T-helper 17 cell (primary cell): ENCODE measurements at places on chromosomes 5 and 9.

- DNase-seq, result no peak
These were observed 18.8 kb downstream of the DBH start for GRCh38 chr9:133654736-133655657.

- no peak for DNase-seq
These were observed 436.1 kb upstream of the ADAMTS16 start for GRCh38 chr5:4703931-4704458.

DNA sequence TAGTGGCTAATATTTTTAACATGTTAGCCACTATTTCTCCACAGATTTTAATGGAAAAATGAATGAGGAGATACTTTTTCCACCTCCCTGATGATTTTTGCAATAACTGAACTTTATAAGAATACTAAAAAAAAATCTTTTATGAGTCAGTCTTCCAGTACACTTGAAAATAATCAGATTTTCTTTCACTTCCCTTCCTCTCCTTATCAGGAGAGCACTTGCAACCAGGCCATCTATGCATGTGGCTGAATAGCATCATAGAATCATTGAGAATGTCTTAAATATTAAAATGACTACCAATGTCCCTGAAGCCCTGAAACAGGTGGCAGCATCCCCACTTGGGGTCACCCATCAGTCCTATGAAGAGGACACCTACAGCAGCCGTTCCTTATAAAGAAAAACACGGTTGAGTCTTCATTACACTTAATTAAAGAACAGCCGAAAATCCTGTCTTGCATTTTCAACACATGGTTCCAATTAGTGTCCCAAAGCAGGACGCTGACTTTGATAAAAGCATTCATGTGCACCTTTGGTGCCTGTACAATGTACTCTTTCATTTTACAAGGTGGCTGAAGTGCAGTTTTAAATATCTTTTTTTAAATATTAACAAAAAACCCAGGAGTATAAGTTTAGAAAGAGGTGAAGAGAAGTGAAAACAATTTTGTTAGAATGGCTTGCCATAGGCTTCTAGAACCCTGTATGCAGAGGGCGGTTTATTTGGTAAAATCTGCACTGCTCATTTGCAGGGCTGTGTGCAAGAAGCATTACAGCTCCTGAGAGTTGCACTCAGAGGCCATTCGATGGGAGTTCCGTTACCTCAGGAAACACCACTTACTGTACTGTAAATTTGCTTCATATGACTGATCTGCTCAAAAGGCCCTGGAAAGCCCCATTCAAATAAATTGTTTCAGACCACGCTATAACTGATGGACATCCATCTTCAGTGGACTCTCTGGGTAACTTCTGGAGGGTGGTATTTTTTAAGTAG lies 106.9 kb upstream of the VCAN start:
- DNase-seq, result no peak

- no peak for DNase-seq
These were observed 182.4 kb downstream of the ACTL7B start for GRCh38 chr9:108673386-108673785.

DNA sequence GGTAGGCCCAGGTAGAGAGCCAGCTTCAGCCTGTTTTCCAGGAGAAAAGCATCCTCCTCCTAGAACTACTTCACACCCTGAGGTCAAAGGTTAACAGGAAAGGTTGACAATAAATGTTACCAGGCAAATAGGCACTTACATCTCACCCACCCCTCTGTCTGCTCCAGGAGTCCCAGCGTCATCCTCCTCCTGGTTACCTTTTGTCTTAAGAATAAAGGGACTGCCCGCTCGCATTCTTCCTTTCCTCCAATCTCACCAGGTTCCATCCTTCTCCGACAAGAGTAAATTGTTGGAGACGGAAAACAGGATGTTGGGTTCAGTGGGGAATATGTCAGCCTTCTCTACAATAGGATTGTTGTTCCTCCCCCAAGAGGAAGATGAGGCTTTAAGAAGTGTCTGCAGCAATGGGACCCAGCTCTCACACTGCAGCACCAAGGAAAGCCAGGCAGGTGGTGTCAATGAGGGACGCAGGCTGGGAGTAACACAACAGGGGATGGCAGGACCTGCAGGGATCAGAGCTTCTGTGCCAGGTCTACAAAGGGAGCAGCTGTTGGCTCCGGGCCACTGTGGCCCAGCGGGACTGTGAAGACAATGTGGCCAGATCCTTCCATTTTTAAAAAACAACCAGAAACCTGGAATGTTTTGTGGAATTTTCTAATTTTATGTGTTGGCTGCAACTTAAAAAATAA lies 29.0 kb downstream of the FAT2 start:
- DNase-seq, result no peak

- DNase-seq, result no peak
These were observed 291.9 kb downstream of the ARHGEF28 start for GRCh38 chr5:73917891-73918290.

DNA sequence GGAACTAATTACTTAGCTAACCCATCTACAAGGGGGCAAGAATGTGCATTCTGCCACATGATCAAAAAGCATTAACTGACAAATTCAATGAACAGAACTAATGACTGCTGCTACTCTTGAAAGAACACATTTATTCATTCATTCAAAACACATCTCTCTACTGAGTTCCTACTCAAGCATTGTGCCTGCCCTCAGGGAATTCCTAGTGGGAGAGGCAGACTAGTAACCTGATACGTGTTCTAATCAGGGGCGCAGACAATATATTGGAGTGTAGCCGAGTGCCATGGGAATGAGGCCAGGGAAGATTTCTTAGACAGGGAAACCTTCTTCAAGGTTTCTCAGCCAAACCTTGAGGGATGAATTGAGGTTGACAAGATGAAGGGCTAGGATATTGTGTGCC lies 56.7 kb upstream of the PAPPA start:
- no peak for DNase-seq

DNA sequence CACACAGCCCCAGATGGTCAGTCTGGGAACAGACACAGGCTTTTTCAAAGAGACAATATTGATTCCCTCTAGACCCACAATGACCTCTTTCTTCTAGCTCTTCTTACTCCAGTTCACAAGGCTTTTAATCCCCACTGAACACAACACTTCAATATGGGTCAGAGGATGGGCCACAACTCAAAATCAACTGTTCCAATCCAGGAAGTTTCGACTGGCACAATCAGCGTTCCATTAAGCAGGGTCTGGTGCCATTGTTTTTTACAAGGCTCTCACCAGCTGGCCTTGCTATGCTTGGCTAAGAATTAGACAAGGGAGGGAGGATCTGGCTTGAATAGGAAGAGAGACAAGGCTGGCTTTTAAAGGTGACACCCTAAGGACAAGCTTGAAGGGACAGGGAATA lies 199.4 kb upstream of the SLC24A2 start:
- DNase-seq, result no peak

DNA sequence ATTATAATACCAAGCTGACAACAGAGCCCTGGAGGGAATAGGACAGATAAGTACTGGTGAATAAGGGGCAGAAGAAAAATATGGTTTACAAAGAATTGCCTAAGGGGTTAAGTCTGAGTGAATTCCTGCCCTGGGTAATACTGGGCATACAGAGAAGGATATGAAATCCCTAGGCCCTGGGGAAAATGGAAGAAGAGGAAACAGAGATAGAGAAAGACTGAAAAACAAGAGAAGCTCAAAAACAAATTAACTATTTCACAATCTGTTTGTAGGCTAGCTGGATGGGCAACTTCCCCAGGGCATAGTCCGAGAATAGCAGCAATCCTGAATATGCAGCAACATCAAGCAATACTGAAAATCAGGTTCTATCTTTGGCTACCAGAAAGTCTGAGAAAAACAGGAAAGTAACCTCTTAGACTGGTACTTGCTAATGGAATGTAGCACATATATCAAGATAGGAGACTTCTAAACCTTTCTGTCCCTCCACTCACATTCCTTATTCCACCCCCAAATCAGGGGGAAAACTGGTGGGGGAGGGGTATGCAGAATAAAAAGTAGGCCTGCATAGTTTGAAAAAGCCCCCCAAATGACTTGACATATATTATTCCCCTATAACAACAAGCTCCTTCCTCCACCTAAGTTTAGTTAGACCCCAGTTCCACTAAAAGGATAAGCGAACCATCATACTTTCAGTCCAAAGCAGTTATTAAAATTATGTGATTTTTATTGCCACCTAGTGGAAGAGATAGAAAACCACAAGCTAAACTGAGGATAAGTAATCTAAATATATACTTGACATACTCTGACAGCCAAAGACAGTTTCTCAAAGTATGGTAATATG lies 20.6 kb downstream of the SLC38A9 start:
- no peak for DNase-seq

- no peak for DNase-seq
These were observed 160.0 kb upstream of the GNA14 start for GRCh38 chr9:77807846-77808750.

- no peak for DNase-seq
These were observed 108.6 kb upstream of the RAD23B start for GRCh38 chr9:107174441-107174840.

GRCh38 chr9:36169708-36170107 lies 520 bp downstream of the CCIN start:
- no peak for DNase-seq

DNA sequence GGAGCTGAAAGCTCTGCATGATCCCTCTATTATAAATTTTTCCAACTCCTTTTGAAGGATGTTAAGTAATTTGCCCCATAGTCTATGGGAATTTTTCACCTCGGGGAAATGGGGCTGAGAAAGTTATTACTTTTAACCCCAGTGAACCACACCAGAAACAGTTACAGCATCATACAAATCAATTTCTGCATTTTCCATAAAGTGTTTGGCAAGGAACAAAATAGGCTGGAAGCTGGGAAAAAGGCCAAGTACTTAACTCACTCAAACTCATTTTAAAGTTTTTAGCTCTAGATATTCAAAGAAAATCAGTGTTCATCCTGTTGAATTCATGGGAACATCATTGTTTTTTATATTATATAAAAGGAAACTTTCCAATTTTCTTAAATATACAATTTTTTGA lies 160.9 kb downstream of the SH3GL2 start:
- no peak for DNase-seq

DNA sequence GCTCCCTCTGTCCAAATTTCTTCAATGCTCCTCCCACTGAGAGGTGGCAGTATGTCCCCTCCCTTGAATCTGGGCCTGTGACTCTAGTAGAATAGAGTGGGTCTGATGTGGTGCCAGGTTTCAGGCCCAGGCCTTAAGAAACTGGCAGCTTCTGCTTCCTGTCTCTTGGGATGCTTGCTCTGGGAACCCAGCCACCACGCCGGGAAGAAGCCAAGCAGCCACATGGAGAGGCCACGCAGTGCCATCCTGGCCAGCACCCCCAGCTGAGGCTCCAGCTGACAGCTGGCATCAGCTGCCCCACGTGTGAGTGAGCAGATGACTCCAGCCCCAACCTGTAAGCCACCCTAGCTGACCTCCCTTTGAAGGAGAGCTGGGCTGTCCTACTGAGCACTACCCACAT lies 7.3 kb upstream of the TSPAN17 start:
- no peak for DNase-seq

DNA sequence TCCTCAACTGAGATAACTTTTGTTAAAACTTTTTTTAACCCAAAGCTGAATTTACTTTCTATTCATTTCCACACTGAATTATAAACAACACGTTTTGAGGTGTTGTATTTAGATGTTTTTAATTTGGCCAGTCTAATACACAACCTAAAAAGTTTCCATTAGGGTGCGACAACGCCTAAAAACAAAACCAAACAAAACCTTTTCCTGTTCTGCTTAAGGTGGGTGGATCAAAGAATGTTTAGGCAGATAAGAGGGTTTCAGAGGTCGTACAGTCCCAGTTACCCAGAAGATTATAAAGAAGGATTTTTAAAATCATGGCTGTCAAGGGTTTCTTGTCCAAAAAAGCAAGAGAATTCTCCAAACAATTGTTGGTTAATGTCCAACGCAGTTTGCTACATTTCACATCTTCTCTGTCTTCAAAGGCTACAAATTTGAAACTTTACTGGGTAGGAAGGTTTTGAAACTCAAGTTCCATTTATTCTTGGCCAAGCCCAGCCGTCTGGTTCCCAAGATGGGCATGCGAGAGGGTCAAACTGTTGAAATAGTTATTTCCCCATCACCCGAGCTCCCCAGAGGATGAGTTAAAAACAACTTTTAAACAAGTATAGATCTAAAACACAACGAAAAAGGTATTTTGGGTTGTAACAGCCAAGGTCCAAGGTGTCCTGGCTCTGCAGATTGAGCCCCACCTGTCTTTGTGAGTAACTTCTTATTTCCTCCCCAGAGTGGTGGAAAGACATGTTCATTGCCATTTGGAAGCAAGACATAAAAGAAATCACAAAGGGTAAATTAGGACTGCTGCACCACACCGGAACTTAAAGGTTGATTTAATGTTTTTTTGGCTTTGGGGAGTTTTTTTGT lies 122.8 kb upstream of the MAP3K1 start:
- DNase-seq, result no peak

GRCh38 chr9:84711936-84712335 lies 42.4 kb downstream of the NTRK2 start:
- no peak for DNase-seq

DNA sequence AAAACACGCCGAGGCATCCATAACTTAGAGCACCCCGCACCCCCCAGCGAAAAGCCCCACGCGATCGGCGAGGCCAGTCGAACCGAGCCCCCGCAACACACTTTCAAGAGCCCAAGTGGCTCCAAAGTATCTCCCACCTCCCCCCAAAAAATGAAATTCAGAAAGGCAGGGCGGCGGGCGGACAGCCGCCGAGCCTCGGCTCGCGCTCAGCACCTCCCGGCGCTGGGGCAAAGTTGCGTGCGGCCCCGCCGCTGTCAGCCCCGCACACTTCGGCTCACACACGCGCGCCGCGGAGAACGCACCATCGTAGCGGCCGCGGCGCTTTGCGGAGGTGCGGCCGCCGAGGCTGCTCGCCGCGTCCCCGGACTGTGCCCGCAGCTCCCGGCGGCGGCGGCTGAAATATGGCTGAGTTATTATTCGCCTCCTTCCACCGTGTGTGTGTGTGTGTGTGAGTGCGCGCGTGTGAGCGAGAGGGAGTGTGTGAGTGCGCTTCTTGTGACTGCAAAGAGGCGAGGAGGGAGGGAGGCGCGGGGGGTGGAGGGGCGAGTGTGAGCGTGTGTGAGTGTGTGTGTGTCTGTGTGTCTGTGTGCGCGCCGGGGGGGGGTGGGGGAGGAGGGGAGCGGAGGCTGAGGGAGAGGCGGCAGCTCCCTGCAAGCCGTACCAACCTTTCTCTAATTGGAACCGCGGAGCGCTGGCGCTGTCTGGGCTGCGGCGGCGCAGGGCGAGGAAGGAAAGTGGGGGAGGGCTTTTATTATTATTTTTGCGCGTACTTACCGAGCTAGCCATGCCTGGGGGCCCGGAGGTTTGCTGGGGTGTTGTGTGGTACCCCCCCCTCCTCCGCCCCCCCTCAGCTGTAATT lies 599 bp downstream of the MLLT3 start:
- peak; percentile 57 for DNase-seq

DNA sequence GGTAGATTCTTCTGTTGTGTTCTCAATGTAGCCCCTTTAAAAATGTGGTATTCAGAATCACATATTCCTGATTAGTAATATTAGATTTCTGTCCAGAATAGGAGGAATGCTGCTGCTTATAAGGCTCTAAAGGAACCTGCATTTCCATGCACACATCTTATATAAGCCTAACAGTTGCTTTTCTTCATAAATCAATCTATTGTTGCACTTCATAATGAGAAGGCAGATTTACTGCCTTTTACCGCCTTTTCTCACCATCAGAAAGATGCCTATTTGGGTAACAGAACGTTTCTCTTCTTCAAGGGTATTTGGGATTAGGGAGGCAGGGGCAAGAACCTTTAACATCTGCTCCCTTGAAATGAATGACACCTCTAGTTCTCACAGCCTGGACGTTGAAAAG lies 243.4 kb downstream of the MLLT3 start:
- no peak for DNase-seq

GRCh38 chr5:75050415-75050814 lies 1.9 kb downstream of the GCNT4 start:
- no peak for DNase-seq

GRCh38 chr5:134603059-134603458 lies 29.6 kb downstream of the SAR1B start:
- no peak for DNase-seq
